NCI-H1436 treated with DMSO at 0.1 percent for 48 hours (cell line): ENCODE measurements at places on chromosomes 7 and 10.

- no peak for DNase-seq
These were observed 2.6 kb downstream of the TMEM243 start for GRCh38 chr7:87216701-87217508.

- DNase-seq: no peak
These were observed 16.7 kb downstream of the RET start for GRCh38 chr10:43093423-43094076.

- no peak for DNase-seq
These were observed 817 bp downstream of the SRI start for GRCh38 chr7:88218836-88219605.

DNA sequence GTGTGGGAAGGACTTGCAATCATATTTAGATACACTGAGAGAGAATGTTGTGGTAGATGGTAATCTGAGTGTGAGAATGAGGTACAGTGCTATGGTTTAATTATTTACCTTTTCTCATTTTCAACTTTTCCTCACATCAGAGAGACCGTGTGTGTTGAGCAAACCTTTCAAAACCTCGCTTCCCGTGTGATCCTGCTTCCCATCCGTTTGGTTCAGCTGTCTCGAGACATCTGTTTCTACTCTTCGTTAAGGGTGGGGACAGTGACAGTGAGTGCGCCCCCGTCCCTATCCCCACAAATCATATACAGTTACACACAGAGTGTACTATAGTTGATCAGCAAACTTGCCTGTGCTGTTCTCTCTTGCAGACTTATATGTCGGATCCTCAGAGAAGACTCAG, 33.0 kb upstream of the NOBOX start:
- DNase-seq: no peak

GRCh38 chr7:8092140-8092539, 123.5 kb downstream of the GLCCI1 start:
- no peak for DNase-seq

DNA sequence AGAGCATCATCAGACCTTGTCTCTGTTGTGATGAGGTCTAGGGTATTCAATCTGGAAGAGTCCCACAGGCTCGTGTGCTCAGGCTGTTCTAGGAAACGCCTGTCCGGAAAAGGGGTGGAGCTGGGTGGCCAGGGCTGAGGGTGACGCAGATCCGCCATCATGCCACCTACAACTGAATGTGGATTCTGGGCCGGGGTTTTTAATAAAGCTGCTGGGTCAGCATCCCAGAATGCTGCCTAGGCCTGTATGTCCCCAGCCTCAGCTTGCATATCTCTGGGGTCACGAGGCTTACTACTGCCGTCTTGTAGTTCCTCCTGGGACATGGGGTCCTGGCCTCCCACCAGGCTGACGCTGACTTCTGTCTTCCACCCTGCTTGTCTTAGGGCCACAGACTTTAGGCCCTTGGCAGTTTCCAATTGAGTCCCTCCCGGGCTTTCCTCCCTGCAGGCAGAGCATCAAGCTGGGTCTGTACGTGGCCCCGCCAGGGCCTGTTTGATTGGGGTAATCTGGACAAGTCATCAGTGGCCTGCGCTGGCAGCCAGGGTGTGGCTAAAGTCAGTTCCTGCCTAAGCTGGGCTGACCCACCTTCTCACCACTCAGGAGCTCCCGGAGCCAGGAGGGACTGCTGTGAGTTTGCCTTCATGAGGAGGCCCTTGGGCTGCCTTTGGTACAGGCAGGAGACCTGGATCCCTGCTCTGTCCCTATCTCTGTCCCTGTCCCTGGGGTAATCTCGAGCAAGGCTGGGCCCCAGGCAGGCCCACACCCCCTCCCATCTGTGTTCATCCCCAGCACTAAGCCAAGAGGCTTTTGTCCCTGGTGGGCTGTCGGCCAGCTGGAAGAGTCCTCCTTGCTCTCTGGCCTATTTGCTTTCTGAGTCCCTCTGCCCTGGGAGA, 79.9 kb downstream of the ZMIZ1 start:
- no peak for DNase-seq

GRCh38 chr10:55141892-55142291, 340.9 kb upstream of the PCDH15 start:
- DNase-seq: no peak

GRCh38 chr7:136229790-136230189, 252.6 kb upstream of the MTPN start:
- no peak for DNase-seq

- DNase-seq: no peak
These were observed 75.5 kb upstream of the PCGF5 start for GRCh38 chr10:91144961-91145360.

GRCh38 chr7:130500463-130500862, 8.6 kb downstream of the MEST start:
- DNase-seq: no peak

GRCh38 chr10:33818343-33818742, 483.9 kb upstream of the NRP1 start:
- DNase-seq: no peak

- no peak for DNase-seq
These were observed 14.8 kb upstream of the WAPL start for GRCh38 chr10:86536294-86536861.

- no peak for DNase-seq
These were observed 77.9 kb downstream of the GRB10 start for GRCh38 chr7:50704844-50705243.

DNA sequence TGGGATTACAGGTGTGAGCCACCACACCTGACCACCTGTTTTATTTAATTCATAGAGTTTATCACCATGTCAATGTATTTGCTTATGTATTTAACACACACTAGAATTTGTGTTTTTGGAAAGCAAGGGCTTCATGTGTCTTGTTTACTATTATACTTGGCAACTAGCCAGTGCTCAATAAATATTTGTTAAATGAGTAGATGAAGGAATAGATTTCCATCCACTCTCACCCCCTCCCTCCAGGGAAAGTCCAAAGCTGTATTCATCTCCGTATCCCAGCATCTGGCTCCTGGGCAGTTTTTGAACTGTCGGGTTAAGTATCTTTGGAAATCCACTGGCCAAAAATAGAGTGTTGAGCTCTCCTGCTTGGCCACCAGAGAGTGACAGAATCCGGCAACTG, 4.6 kb upstream of the RADIL start:
- no peak for DNase-seq

- DNase-seq: no peak
These were observed 63.0 kb upstream of the MPP7 start for GRCh38 chr10:28365840-28366239.

GRCh38 chr7:129123510-129123857, 21.0 kb upstream of the TSPAN33 start:
- no peak for DNase-seq

GRCh38 chr10:110523736-110524135, 26.0 kb downstream of the DUSP5 start:
- DNase-seq: no peak

- no peak for DNase-seq
These were observed 213.4 kb downstream of the PPP1R3A start for GRCh38 chr7:113705439-113705838.

DNA sequence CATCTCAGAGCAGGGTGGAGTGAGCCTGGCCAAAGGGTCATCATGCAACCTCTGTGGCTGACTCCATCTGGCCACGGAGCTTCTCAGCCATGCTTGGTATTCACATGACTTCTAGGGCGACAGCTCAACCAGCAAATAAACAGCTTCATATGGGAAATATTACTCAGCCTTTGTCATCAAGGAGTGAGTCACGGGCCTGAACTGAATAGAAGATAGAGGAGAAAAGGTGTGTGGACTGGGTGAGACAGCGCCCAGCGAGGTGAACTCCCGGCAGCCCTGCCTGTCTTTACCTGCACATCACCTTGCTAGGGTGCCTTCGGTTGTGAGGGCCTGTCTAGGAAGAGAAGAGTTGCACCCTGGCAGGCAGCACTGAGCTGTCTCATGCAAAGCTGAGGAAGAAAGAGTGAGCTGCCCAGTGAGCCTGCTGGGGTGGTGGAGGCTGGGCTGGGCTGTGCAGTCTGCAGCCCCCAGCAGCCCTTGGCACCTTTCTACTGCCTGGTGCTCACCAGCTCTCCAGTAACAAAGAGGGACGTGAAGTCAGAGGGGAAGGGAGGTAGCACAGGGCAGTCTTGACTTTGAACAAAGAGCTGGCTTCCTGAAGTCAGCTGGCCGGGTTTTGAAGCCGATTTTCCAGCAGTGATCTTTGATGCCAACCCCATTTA, 114.2 kb downstream of the EGFR start:
- DNase-seq: no peak

GRCh38 chr7:142334236-142334635, 76.4 kb upstream of the PRSS58 start:
- no peak for DNase-seq

DNA sequence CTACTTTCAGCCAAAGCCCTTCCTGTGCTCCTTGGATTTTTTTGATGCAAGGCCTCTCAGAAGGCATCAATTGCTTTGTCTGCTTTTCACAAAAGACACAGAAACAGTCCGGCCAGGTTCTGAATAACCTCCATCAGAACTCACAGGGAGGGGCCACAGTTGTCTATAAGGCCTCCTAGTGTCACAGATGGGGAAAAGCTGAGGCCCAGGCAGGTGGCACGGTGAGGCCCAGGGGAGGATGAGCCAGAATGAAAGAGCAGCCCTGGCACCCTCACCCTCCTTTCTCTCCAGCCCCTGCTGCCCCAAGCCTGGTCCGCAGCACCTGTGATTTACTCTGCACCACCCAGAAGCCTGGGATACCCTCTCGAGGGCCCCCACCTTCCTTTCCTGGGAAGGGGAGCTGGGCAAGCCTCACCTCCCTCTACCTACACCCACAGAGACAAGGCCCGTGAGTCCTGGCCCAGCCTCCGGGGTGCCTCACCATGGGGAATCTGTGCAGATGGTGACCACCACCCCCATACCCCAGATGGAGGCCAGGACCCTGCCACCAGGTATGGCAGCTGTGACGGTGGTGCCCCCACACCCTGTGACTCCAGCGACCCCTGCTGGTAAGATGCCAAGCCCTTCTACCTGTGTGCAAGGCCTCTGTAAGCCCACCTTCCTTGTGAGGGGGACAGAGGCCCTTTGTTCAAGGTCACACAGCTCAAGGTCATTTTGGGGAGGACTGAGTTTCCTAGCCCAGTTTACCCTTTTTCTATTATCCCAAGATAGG, 26.2 kb upstream of the ZNF467 start:
- no peak for DNase-seq

- DNase-seq: no peak
These were observed 8.0 kb downstream of the GET4 start for GRCh38 chr7:884191-885003.

GRCh38 chr7:87709258-87709657, 81.1 kb downstream of the RUNDC3B start:
- DNase-seq: no peak

DNA sequence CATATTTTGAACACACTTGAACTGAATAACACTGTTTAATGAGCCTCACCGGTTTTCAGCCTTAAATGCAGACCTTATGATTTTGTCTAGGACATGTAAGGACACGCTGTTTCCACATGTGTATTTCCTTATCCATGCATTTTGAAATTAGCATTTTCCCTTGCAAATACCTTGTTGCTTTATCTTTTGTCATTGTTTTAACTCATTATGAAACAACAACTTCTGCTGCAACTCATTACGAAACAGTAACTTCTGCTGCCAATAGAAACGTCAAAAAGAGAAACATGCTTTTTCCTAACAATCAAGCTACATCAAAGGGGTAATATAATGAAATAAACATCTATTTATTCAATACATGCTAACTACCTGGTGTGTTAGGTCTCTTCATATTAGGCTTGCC, 322.0 kb downstream of the AGMO start:
- no peak for DNase-seq

DNA sequence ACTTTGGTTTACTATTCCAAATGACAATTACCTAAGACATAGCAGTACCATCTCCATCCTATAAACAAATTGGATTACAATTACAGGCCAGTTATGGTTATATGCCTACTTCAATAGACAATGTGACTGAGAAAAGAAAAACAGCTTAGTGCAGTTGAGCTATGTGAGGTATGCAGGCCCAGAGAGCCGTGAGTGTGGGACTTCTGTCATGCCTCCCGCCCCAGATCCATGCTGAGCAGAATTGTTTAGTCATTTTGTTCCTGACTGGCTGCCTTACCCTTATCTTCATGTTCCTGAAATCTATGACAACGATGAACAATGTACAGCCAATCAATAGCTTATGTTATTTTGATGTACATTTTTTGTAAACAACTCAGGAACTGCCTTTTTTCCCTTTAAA, 21.7 kb downstream of the LARP4B start:
- no peak for DNase-seq

- no peak for DNase-seq
These were observed 2.2 kb upstream of the CPA4 start for GRCh38 chr7:130290745-130291144.

DNA sequence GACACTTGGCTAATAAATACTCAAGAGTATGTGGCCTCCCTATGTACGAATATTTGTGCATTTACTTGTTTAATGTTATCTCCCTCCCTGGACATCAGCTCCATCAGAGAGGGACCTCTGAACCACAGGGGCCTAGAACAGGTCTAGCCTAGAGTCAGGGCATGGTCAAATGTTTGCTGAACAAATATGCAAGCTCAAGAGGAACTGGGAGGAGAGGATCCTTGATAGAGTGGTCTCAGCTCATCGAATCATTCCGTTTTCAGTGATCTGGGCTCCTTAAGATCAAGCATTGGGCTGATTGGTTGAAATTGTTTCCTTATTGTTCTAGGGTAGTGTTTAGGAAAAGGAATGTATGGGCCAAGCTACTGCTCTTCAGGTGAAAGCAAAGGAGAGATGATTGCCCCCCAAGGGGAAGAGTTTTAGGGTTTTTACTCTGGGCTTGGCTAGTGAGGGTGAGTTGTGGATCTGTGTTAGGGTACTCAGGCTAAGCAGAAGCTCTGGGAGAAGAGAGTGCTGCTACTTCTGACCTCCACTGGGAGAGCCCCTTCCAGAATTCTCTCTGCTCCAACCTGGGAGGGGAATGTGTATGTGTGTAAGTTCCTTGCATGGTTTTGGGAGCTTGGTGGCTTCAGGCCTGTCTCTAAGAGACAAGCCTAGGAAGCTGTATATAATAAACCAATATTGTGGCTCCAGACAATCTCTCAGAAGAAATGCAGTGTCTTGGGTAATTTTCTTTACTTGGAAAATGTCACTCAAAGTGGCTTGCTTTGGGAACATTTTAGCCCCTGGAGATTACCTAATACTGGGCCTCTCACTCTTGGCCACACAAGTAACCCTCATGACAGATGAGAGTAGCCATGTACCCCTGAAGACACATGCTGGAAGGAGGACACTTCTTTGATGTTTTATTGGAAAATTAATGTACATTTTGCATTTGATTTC, 110.0 kb downstream of the EMX2 start:
- DNase-seq: no peak

DNA sequence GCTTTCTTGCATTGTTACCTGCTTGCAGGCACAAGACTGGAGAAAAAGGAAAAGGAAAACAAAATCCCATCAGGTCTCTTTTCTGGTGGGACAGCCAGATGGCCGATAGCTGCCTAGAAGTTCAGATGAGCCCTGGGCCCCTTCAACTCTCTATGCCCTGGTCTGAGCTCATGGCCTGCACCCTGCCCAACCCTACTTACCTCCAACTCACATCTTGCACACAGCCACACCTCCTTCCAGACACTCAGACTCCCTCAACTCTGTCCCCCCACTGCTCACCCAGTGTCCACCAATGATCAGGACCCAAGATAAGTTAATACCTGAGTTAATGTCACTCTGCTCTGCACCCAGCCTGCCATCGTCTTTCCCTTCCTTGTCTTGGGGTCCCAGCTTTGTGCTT, 10.9 kb downstream of the RBP3 start:
- DNase-seq: no peak
